ENCODE measurements at places on chromosomes 6 and 20.
A peak's percentile ranks its signal among the peaks of the same experiment; 100 is the strongest.

GRCh38 chr6:149140137-149140909 lies 177.2 kb upstream of the TAB2 start:
- no peak for DNase-seq

- DNase-seq: no peak
Observed at GRCh38 chr20:41357424-41358163, 9.0 kb downstream of the EMILIN3 start.

DNA sequence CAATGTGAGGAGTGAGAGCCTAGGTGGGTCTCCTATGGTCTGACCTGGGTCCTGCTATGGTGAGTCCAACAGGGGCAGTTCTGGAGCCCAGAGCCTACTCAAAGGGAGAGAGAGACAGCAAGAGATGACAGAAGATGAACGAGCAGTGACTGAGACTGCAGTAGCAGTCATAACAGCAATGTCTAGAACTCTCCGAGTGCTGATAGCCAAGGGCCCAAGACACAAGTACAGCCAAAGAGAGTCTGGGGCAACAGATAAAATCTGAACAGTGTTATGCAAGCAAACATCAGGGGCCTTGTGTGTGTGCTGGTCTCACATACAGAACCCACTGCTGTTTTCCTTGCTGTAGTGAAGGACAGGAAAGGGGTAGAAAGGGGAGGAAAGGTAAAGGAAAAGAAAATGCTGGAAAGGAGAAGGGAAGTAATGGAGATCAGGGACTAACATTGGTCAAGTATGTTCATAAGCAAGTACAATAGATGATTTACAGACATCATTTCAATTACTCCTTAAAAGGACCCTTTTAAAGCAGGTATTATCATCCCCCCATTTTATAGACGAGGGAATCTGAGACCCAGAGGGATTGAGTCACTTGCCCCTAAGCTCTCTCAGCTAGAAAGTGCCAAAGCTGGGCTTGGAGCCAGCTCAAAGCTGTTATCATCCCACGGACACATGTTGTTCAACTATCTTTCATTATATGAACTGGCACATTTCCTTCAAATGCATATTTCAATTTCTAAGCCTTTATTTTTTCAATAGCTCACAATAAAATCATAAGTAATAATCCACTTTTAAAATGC lies 182.3 kb upstream of the RAB32 start:
- DNase-seq: no peak

GRCh38 chr6:14709066-14709670 lies 536.7 kb upstream of the JARID2 start:
- no peak for DNase-seq

DNA sequence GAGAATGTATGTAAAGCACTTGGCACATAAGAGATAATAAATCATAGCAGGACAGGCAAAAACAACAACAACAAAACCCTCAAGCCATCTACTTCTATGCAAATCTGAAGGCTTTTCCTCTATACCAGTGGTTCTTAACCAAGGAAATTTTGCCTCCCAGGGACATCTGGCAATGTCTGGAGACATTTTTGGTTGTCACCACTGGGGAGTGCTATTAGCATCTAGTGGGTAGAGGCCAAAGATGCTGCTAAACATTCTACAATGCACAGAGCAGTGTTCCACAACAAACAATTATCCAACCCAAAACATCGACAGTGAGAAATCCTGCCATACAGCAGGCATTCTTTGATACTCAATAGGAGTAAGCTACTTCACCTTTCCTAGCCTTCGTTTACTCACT lies 28.2 kb downstream of the NDRG3 start:
- DNase-seq: no peak

GRCh38 chr6:141829566-141830360 lies 303.0 kb upstream of the GJE1 start:
- no peak for DNase-seq

- DNase-seq: peak; percentile 13
Observed at GRCh38 chr6:116371120-116371917, 572 bp downstream of the DSE start.

GRCh38 chr6:36320475-36320874 lies 16.2 kb downstream of the BNIP5 start:
- DNase-seq: no peak

DNA sequence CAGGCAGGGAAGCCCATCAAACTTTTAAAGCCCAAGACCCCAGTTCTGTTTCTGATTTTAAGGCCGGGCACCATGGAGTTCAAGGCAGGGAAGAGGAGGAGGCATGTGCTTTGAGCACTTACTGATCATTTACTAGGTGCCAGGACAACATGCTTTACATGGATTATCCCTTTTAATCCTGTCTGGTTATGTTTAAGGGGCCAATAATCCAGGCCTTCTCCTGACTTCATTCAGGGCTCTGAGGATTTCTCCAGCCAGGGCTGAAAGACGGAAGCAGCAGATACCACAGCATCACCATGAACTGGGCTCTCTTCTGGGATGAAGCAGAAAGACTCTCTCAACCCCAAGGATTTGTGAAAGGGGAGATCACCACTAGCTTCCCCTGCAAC lies 4.1 kb downstream of the CCND3 start:
- DNase-seq: no peak

DNA sequence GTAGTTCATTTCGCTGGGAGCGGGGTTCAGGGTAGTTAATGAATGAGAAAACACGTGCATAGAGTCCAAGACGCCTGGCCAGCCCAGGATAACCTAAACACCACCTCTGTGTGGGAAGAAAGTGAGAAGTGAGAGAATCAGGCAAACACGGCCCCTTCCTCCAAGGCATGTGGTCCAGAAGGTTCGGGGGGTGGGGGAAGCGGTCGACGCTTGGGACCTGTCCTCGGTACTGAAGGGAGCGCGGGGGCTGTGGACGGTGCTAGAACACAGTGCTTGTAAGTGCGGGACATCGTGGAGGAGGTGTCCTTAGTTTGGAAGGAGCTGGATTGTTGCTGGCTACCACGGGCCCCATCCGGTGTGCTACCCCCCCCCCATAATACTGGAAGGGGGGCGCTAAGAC lies 1.7 kb upstream of the VSTM2L start:
- no peak for DNase-seq

DNA sequence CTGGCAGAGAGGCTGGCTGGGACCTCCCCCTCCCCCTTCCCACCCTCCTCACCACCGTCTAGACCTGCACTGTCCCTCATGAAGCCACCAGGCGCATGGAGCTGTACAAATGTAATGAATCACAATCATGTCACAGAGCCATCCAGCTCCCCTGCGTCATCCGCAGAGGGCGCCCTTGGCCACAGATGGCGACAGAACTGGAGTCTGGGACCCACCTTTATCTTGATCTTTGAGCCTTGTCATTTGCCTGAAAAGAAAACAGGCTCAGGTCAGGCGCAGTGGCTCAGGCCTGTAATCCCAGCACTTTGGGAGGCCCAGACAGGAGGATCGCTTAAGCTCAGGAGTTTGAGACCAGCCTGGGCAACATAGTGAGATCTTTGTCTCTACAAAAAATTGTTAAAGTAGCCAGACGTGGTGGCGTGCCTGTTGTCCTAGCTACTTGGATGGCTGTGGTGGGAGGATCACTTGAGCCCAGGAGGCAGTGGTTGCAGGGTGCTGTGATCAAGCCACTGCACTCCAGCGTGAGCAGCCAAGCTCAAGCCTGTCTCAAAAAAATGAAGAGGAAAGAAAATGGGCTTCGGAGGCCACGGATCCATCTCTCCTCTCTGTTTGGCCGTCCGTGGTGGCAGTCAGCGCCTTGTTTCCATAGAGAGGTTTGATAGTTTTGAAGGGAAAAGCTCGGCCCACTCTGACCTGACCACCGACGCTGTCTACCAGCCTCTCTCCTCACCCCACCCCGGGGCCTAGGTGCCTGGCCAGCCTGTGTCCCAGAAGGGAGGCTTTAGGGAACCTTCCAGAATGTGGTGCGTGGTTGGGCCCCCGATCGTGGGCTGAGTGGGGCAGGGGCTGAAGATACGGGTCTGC lies 6.2 kb downstream of the COL9A3 start:
- DNase-seq: no peak

DNA sequence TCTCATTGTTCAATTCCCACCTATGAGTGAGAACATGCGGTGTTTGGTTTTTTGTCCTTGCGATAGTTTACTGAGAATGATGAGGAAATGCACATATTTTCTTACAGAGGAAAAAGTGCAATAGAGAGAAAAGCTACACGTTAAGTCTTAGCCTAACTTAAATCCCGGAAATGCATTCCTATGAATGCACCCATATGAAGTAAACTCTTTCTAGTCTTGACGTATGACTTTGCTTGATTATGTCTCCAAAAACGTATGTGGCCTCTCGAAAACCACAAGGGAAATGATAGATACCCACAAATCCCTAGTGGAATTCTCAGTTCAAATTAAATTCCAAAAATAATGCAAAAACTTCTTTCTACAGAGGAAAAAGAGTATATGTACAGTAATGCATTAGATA lies 90.7 kb upstream of the SASH1 start:
- no peak for DNase-seq

- no peak for DNase-seq
Observed at GRCh38 chr20:58081846-58082245, 146.6 kb downstream of the ANKRD60 start.

DNA sequence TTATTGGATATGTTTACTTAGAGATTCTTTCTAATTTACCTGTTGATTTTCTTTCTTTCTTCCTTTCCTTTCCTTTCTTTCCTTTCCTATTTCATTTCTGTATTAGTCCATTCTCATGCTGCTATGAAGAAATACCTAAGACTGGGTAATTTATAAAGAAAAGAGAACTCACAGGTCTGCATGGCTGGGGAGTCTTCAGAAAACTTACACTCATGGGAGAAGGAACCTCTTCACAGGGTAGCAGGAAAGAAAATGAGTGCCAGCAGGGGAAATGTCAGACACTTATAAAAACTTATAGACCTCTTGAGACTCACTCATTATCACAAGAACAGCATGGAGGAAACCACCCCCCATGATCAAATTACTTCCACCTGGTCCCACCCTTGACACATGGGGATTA lies 40.8 kb downstream of the HDAC2 start:
- DNase-seq: no peak

DNA sequence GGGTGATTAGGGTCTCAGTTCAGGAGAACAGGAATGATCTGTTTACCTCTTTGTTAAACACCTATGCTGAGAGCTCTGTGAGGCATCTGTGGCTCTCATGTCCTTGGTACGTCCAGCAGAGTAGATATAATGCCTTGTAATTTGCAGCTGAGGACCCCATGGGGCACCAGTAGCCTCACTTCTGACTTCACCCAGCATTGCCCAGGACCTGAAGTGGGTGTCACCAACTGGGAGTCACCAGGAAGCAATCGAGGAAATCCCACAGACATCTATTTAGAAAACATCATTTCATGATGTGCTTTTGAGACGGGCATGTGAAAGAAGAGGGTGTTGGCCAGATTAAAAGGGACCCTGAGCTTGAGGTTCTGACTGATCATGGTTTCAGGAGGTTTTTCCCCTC lies 8.8 kb downstream of the EDN3 start:
- no peak for DNase-seq

DNA sequence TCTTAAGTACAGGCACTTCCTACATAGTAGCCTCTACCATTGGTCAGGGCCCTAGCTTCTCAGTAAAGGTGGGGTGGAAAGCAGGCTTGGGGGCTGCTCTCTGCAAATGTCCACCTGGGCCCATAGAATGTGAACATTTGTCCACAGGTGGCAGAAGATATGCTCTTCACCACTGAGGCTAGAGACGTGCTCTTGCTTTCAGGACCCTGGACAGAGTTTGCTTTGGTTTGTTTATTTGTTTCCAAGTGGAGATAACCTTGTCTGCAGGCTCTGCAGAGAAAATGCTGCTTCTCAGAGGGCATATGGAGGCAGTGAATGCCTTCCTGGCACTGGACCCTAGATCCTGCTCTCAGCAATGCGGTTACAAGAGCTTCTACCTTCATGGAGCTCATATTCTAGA lies 129.0 kb downstream of the F13A1 start:
- no peak for DNase-seq

DNA sequence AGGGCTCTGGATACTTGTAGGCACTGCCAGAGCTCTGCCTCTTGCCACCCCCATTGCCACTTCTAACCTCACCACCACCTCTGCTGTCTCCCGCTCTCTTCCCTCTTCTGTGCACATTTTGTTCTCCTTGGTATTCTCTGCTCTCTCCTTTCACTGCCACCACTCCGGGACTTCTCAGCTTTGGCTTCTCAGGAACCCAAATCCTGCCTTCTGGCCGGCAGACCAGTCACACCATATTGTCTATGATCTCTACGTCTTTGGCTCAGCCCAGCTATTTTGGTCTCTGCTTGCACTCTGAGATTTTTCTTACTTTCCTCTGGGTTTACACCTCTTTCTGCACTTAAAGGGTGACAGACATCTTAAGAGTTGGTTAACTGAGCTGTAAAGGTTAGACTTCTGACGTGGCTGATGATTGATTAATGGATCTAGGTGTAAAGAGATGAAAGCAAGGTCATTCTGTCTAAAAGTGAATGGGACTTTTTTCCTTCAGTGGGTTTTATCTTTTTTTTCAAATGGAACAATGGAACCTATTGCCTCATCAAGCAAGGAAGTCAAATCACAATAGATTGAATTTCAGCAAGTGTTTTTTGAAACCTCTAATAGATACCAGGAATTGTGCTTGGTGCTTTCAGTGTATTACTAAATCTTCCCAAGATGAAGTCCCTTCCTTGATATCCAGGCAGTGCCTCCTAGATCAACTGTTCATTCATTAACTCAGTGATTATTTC lies 13.8 kb downstream of the MMP24 start:
- no peak for DNase-seq

DNA sequence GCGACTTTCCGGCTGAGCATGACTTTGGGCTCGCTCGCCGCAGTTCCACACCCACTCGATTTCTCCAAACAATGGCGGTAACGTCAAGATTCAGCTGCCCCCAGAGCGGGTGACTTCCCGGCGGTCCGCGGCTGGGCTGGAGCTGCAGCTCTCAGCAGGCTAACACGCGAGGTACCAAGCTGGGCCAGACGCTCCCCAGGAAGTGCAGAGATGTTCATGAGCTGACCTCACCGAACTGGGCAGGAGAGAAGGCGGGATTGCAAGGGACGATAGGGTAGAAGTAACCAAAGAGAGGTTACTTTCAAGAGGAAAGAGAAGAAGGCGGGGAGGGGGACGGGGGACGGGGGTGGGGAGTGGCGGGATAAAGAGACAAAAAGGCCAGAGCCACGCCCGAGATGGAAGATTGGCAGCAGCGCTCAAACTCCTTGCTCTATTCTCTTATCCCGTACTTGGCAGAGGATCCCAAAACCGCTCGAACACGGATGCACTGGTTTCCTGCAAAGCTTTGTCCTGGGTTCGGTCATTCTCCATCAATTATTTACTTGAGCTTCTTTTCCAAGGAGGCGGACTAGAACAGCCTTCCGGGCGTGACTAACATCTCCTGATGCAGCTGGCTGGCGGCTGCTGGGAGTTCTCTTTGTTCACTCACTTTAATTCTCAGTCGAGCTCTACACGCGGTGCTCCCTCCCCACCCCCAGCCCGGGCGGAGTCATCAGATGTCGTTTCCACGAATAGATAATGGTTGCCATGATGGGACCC lies at the start of gene MTCL3:
TSS of gene MTCL3 (minus strand) at position 626 of the 759 bp plus-strand sequence.
- DNase-seq: peak; percentile 29

GRCh38 chr20:62501801-62502495 lies 26.2 kb upstream of the GATA5 start:
- peak; percentile 61 for DNase-seq

DNA sequence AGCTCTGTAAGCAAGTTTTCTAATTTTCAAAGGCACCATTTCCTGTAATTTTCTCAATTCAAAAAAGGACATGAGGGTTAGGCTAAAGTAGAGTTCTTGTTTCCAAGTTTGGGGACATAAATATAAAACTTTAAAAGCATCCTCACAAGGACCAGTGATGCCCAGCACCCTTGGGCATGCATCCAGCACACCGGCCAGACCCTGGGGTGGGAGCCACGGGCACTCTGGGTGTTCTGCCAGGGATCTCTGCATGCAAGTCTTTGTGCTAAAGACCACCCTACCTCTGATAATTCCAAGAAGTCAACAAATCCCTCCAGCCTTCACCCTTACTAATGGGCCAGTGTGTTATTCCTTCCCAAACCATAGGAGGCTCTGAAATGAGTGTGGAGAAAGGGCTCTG lies 46.5 kb downstream of the PLCG1 start:
- DNase-seq: no peak
